ENCODE measurements at places on chromosomes 1 and 21.

DNA sequence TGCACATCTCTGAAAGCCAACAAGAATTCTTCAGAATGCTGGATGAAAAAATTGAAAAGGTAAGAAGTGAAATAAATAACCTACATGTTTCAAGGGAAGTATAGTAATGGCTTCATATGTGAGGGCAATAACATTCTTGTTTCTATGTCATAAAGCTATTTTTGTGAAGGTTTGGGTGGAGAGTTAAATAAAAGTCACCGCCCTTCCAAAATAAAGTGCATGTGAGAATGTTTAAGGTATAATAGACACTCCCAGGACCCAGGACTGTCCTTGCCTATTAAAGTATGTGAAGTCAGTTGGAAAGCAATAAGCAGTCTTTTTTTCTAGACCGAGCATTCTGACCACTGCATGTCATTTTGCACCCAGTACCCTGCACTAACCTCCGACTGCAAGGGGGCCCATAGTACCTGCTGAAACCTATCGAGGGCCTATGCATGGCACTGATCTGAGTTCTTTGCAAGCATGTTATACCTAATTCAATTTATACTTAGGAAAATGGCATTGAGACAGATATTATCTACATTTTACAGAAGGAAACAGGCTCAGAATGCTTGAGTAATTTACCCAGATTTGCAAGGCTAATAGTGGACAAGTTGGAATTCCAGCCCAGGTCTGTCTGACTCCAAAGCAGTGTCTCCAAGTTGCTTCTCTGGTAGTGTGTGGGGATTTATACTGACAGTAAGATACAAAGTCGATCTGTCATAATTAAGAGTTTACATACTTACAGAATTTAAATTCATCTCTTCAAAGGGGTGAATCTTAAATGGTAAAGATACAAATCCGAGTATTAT is 156.1 kb downstream of the EDEM3 start:
- DNase-seq, result no peak

GRCh38 chr1:59272507-59272906 is 24.4 kb upstream of the FGGY start:
- no peak for DNase-seq

DNA sequence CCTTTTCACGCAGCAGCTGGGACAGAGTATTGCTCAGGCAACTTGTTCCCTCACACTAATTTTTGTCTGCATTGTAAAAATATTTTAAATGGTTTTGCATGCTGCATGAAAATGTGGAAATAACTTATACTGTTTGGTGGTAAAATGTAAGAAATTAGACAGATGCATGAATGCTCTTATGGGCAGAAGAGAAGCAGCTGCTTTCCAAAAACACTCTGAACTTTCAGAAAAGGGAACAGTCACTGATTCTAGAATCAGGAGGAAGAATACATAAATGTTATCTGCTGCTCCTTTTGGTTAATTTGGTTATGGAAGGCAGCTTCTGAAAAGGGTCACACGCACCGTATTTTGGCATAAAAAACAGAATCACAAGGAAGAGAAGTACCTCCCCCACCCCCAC is 87.0 kb upstream of the RUNX1 start:
- DNase-seq, result no peak

DNA sequence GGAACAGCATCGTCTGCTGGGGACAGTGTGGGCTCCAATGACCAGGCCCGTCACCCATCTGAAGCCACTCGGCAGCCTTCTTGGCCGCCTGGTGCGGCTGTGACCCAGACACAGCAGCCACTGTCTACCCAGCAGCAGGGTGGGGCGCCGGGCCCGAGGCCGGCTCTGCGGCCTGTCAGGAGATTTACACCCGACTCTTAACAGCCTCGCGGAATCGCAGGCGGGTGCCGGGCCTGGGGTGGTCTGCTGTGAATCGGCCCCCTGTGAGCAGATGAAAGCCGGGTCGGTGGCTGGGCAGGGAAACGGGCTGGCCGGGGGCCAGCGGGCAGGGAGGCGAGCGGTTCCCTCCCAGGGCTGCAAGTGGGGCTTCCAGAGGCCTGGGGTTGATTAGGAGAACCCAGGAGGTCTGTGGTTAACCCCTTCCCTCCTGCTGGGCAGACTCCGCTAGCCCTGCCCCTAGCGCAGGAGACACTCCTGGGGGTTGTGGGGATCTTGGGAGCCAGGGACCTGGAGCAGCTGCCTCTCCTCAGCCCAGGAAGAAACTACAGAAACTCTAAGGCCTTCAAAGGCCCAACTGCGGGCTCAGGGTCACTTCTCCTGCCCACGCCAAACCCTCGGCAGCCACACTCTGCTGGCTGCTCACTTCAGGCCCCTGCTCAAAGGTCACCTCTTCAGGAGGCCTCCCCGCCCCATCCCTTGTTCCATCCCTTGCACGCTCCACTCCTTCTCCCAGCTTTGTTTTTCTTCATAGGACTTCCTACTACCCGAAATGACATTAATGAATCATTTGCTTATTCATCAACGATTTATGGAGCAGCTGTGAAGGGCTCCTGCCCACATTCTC is 15.6 kb downstream of the RUNX3 start:
- no peak for DNase-seq

GRCh38 chr1:242871471-242872030 is 347.1 kb upstream of the PLD5 start:
- DNase-seq, result no peak

DNA sequence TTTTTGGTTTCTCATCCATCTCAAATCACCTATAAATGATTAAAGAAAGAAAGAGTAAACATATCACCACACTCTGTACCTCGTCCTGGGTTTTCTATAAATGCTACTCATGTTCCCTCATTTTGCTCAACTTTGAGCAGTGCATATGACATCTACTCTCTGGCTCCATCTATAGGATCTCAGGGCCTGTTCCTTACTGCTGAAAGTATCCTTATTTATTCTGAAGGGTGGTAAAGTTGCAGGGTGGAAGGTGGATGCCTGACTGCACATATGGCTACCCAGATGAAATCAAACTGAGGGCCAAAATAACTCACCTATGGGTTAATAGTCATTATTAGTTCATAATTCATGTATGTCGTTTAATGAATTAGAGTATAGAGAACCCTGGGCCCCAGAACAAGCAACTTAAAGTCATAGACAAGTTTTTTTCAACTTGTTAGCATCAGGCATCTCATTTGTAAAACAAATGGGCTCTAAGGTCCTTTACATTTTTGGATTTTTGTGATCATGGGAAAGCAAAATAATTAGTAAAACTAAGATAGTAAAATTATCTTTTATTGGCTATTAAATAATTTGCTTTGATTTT is 46.5 kb downstream of the NCF2 start:
- no peak for DNase-seq

DNA sequence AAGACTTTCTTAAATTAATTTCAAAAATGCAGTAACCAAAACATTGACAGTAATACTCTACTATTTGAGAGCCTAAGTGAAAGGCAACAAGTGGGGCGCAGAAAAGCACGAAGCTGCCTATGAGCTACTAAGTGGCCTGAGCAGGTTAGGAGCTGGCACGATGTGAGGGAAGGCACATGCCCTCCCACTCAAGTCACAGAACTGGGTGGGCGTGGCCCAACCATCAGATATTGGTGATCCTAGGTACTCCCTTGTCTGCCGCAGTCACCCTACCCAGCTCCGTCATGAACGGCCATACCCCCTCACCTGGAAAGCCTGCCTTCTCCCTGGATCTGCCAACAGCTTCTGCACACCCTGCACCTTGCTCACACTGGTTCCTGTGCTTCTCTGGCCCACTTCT is 40.8 kb downstream of the SSBP3 start:
- DNase-seq, result no peak

- no peak for DNase-seq
Measured at GRCh38 chr1:228905701-228906101, 170.4 kb downstream of the RHOU start.

DNA sequence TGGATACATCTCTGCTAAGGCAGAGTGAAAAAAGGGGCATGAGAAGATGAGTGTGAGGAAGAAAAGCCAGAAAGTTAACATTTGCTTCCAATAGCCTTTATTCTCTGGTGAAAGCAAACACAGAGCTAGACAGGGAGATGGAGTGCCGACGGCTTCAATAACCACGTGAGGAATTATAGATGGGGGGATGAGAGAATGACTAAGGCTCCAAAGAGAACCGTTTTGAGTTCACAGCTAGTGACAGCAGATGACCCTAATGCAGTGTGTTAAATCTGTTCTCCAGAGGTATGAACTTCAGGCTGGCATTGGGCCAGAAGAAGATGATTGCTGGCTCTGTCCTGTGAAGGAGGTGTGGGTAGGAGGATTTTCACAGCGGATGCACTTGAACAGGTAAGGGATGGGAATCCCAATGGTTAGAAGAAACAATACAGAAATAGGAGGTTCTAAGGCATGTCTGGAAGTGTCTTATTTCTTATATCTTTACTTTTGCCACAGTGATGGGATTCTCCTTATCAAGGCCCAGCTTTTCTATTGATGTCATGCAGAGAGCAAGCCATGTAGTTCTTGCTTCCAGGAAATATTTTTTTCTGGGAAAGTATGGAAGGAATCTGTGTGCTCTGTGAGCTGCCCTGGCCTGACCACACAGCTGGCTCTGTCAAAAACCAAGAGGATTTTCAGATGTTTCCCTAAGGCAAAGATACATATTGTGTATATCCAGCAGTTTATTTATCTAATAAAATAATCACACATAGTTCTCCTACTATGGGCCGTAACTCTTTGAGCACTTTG is 573.8 kb downstream of the LTN1 start:
- DNase-seq, result no peak

DNA sequence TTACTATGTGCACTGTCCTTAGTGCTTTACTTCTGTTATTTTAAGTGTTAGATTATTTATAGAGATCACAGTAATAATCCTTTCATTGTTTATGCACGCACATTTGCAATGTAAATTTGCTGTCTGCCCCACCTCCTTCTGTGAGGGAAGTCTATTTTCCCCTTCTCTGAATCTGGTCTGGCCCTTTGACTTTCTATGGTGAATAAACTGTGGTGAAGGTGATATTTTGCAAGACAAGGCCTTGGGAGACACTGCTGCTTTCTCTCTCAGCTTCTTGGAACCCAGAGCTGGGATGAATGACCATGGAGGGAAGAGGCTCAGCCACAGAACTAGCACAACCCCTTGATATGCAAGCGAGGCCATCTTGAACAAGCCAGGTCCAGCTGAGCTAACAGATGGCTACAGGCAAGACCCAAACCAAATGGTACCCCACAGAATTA is 156.3 kb downstream of the ST6GALNAC3 start:
- no peak for DNase-seq

DNA sequence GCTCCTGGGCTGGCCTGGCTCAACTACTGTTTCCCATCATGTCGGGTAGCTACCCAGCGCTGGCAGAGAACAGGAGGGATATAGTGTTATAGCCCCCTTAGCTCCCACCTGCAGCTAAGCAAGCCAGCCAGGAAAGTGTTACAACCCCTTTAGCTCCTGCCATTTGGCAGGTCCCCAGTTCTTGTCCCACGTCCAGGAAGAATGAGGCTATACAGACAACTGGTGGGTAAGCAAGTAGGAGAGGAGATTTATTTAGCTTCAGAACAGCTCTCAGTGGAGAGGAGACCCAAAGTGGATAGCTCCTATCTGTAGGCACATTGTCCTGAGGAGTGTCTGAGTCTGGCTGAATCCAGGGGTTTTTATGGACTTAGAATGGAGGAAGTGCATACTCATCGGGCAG is 741.1 kb upstream of the B3GALT2 start:
- no peak for DNase-seq

DNA sequence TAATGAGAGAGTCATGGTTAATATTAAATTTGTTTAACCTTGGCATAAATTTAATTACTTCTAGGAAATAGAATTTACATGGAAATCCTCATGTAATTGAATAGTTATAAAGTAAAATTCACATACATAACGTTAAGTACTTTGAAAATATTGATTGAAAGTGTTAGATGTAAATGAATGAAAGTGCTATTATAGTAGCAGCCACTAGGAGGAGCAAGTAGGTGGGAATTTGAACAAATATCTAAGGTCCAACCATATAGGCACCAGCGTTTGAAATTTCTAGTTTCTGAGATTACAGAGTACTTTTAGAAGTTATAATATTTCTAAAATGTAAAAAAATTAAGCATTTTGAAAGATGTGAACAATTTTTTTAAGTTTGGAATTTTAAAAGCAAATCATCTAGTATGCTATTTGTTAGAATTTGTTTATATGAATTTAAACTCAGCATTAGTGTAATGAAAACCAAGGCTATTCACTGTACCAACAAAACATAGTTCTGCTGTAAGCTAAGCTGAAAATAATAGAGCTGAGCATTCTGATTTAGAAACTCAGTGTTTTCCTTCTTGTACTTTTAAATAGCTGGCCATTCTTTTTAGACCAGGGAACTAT is 3.3 kb downstream of the B3GALT2 start:
- peak; percentile 53 for DNase-seq

GRCh38 chr1:230242326-230242725 is 175.3 kb downstream of the GALNT2 start:
- DNase-seq, result no peak

DNA sequence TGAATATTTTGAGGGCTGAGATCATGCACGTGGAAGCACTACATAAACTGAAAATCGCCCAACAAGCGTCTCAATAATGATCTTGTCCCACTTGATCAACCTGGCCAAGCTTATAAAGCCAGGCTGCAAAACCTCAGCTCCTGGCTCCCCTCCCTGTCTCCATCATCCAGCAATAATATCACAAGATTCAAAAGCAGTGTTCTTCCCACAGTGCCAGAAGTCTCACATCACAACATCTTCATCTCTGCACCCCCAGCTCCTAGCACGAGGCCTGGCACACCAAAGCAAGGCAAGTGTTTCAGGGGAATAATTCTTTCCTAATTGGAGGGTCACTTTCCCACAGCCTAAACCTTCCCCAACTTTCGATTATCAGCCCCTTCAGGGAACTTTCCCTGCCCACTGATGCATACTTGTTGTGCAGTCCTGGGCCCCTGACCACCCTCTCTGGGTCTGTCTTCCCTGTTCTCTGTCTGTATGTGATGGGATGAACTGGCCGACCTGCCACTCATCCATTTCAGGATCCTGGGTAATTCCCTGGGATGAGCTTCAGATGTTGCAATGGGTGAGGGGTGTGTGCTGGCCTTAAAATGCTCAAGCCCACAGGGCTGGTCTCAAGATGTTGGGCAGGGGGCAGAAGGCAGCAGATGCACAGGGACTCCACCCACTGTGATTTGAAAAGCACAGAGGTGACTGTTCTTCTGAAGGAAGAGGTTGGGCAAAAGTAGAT is 129.0 kb downstream of the DMRTB1 start:
- DNase-seq, result no peak

DNA sequence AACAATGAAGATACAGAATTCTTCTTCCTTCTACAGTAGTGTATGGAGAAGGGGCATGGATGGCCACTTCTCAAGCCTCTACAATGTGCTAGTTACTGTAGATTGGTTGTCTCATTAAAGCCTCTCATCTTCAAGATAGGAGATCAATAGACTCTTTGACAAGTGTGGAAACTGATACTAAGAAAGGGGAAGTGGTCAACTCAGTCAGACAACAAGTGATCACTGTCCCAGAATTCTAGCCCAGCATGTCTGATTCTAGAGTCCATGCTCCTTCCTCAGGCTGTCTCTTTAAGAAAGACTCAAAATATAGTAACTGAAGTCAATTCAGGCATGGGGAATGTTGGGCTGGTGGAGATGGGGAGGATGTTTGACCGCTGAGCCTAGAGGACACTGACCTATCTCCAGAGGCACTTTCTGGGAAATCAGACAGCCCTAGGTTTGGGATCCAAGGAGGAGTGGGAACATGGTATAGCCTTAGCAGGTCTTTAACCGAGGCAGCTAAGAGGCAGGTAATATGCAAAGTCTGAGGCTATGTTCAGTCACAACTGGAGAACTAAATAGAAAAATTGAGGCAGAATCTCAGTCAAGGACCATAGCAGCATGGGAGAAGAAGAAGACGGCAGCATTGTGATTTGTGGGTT is 39.3 kb upstream of the EYA3 start:
- DNase-seq, result no peak
